ENCODE measurements at places on chromosomes 3 and 15. TPM values are rescaled to one million over a fixed set of nuclear protein-coding genes. Genes with fewer than 3 reads are reported as not detected.

GRCh38 chr3:36538136-36538749, 157.9 kb downstream of the STAC start:
- no peak for DNase-seq

GRCh38 chr15:51499379-51499976, 123.1 kb downstream of the DMXL2 start:
- DNase-seq, result no peak

DNA sequence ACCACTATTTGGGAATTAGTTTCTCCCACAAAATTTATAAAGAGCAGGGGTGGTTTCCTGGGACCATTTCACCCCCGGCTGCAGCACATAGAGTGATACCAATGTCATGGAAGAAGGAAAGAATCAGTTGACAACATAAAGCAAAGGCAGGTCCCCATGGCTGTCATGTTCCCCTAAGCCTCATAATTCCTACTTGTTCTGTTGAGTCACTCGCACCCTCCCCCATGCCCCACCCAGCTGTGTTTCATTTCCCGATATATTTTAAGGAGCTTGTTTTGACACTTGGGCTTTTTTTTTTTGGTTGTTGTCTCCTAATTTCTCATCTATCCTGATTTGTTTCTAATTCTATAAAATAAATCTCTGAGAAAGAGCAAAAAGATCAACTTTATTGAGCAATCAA, 24.9 kb downstream of the ERC2 start:
- DNase-seq, result no peak

- no peak for DNase-seq
These were observed 45.4 kb downstream of the EPHB1 start for GRCh38 chr3:134840459-134840858.

Gene CCDC13
- 0.42 TPM for total RNA-seq

Gene SHC4
- total RNA-seq, result 5.7 TPM

Gene CORO2B
- total RNA-seq, result not detected

Gene BCL2A1
- 56.8 TPM for total RNA-seq

Gene AGBL1
- total RNA-seq, result not detected

Gene NDN
- total RNA-seq, result 0.77 TPM

Data from CD8-positive, alpha-beta memory T cell (primary cell).